AG08396 (cell line): ENCODE measurements at places on chromosomes 2 and 18.

- DNase-seq = no peak
Measured at GRCh38 chr2:219419331-219420197, 1.4 kb downstream of the DES start.

DNA sequence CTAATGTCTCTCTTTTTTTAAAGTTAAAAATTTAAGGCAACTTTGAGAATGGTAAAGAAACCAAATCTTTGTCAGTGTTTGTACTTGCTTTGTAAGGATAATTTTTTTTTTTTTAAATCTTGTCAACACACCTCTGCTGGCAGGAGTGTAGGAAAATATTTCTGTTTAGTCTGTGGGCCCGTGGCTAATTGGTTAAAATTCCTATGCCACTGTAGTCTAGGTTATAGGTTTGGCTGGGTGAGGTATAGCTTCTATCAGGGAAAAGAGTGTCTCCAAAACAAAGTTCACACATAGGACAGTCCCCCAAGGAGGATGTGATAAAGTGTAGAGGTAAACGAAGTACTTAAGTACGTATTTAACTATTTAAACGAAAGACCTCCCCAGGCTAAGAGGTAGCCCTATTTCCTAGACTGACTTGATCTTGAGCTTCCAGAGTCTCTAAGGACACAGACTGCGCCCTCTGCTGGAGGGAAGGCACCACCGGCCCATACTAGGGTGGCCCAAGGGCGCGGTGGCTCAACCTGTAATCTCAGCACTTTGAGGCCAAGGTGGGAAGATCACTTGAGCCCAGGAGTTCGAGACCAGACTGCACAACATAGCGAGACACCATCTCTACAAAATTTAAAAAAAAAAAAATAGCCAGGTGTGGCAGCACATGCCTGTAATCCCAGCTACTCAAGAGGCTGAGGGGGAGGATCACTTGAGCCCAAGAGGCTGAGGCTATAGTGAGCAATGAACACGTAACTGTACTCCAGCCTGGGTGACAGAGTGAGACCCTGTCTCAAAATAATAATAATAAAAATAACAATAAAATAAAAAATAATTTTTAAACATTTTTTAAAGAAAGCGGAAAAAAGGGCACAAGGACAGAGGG is 8.9 kb downstream of the TEX44 start:
- peak; percentile 83 for DNase-seq

DNA sequence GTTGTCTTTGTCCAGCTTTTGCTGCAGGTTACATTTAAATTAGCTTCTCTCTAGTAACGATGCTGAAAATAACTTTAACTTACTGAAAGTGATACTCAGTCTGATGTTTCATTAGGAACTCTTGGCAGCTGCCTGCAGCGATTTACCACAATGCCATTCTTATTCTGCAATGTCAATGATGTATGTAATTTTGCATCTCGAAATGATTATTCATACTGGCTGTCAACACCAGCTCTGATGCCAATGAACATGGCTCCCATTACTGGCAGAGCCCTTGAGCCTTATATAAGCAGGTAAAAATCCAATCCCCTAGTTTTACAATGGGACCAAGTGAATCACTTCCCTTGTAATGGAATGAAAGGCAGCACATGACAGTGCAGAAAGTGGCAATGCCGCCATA is 16.3 kb upstream of the MFF start:
- DNase-seq = no peak

- DNase-seq = no peak
Measured at GRCh38 chr2:6855860-6856547, 9.7 kb downstream of the CMPK2 start.

DNA sequence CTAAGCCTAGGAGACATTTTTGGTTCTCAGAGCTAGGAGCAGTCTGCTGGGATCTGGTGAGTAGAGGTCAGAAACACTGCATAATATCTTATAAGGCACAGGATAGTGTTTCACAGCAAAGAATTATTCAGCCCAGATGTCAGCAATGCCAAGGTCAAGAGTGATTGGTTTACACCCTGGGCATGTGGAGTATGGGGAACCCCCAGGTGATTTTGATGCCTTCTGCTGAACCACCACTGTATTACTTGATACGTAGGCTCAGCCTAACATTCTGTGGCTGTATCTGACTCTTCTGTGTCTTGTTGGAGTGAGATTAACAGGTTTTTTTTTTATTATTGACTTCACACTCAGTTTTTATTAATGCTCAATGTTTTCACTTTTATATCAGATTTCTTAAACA is 6.0 kb downstream of the DDX18 start:
- no peak for DNase-seq

DNA sequence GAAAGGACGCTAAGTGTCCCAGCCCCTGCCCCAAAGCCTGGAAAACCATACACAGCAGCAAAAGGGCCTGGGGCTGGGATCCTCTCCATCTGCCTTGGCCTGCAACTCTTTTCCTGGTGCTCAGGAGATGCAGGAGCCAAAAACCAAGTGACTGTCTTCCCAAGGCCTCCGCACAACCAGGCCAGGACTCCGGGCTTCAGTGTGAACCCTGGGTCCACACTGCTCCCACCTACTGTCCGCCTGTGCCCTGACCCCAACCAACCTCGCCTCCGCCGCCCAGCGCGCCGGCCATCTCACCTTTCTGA is 1.1 kb downstream of the FEV start:
- DNase-seq = no peak

DNA sequence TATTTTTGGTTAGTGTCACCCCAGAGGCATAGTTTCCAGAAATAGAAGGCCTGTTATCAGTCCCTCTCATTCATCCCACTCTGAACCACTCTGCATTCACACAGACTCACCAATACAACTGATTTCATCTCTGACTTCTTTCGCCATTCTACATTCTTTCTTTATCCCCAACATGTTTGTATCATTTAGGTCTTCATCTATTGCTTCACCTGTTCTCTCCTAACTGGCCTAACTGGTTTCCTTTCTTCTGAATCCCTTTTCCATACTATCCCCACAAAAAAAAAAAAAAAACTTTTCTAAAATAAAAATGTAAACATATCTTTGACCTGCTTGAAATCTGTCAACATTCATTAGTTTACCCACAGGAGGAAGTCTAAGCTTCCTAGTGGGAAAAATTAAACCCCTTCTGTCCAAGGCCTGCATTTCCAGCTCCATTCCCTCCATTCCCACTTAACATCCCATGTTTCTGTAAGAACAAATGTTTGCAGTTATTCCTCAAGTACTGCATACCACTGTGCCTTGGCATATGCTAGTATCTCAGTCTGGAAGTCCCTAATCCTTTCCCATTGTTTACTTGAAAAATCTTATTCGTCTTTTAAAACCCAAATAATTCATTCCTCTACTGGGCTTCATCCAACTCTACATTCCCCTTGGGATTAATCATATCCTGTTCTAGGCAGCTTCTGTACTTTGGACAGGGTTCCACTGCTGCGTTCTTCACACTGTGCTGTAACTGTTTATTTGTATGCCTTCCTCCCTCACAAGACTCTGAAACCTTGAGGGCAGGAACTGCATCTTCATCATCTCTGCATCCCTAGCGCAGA is 68.5 kb downstream of the FIGN start:
- peak; percentile 71 for DNase-seq

GRCh38 chr2:28452534-28453081 is 43.3 kb upstream of the PLB1 start:
- DNase-seq = peak; percentile 75

- DNase-seq = peak; percentile 46
Measured at GRCh38 chr18:48002933-48003365, 72.5 kb upstream of the SMAD2 start.

- DNase-seq = no peak
Measured at GRCh38 chr2:145728511-145728910, 1208.6 kb upstream of the ZEB2 start.

GRCh38 chr18:77851802-77852201 is 602.2 kb downstream of the GALR1 start:
- no peak for DNase-seq

DNA sequence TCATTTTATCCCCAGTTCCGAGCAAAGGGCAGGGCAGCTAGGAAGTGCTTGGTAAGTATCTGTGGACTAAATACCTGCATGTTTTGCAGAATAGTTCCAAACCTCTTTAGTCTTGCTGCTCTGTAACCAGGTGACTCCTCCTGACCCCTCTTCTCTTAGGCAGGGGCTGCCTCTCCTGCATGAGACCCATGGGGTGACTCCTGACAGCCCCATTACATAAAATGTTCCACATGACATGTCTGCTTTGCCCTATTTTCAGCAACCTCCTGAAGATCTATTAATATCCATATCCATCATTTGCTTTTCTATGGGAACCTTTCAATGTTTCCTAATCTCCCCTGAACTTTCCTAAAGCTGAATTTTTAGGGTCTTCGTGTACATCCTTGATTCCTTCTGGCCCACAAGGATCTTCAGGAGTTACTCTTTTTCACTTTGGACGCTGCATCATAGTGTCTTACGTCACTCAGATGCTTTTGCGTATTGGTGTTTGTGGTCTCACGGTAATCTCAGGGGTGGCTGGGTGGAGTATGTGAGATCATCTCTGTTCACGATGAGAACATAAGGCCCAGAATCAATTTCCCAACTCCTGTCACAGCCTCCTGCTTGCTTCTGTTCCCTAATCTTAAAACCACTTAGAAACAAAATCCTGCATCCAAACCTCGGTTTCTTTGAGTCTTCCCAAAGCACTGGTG is 76.6 kb downstream of the MAPK4 start:
- DNase-seq = no peak

- no peak for DNase-seq
Measured at GRCh38 chr2:45833301-45833967, 182.0 kb downstream of the PRKCE start.

GRCh38 chr2:66127061-66127460 is 307.9 kb upstream of the MEIS1 start:
- no peak for DNase-seq
